Lung microvascular endothelial cell (primary cell): ENCODE measurements at places on chromosomes 13 and 19. TPM values are rescaled to one million over a fixed set of nuclear protein-coding genes. Genes with fewer than 3 reads are reported as not detected.

Gene KLF1
- not detected in 2 replicates for total RNA-seq

Gene CBY2
- not detected in 2 replicates for total RNA-seq

Gene CDX2
- total RNA-seq: not detected in 2 replicates

Gene ZNF132
- 4.1 and 6.9 TPM in 2 replicates for total RNA-seq

Gene SMAD9
- 9.4 and 14.3 TPM in 2 replicates for total RNA-seq

Gene COL5A3
- total RNA-seq: under 0.01 TPM in 2 replicates

Gene HSD17B14
- 0.60 and 2.6 TPM in 2 replicates for total RNA-seq

Gene SHANK1
- 0.22 TPM in 1 of 2 replicates, not detected in the other for total RNA-seq

Gene C2CD4C
- total RNA-seq: 2.0 and 7.5 TPM in 2 replicates

Gene C5AR2
- total RNA-seq: under 0.01 TPM in 2 replicates

Gene LILRA2
- total RNA-seq: not detected in 2 replicates

Gene SMIM44
- not detected in 2 replicates for total RNA-seq

Gene EBI3
- total RNA-seq: 0.44 and 0.60 TPM in 2 replicates

Gene KCNN1
- total RNA-seq: under 0.01 and 0.22 TPM in 2 replicates

Gene UBE2L5
- total RNA-seq: not detected in 2 replicates

Gene NKG7
- not detected in 2 replicates for total RNA-seq

Gene SYNE4
- under 0.01 TPM in 1 of 2 replicates, not detected in the other for total RNA-seq

Gene ATP1A3
- under 0.01 TPM in 1 of 2 replicates, not detected in the other for total RNA-seq

Gene MAMSTR
- under 0.01 and 0.22 TPM in 2 replicates for total RNA-seq

Gene GRIN3B
- total RNA-seq: under 0.01 and 0.44 TPM in 2 replicates

Gene COX6B2
- total RNA-seq: not detected in 2 replicates

Gene ZNF541
- total RNA-seq: 0.20 and 0.44 TPM in 2 replicates

Gene PRX
- 0.87 and 1.2 TPM in 2 replicates for total RNA-seq

Gene DNASE2
- 22.0 and 23.6 TPM in 2 replicates for total RNA-seq

Gene SUPT5H
- total RNA-seq: 26.6 and 39.3 TPM in 2 replicates

Gene CYP2S1
- 0.65 TPM in 1 of 2 replicates, not detected in the other for total RNA-seq

Gene MED16
- total RNA-seq: 19.0 TPM in 2 replicates

Gene SLC25A41
- total RNA-seq: not detected in 2 replicates

Gene SLITRK6
- total RNA-seq: not detected in 2 replicates

Gene NOVA2
- total RNA-seq: 3.7 and 6.2 TPM in 2 replicates

Gene TARM1
- not detected in 2 replicates for total RNA-seq

Gene CRLF1
- not detected in 2 replicates for total RNA-seq

Gene PLA2G4C
- 44.0 and 98.8 TPM in 2 replicates for total RNA-seq

Gene AMH
- total RNA-seq: 0.65 and 3.6 TPM in 2 replicates

Gene ZNF626
- total RNA-seq: 7.4 and 13.1 TPM in 2 replicates

Gene TRIP10
- total RNA-seq: 17.7 and 20.4 TPM in 2 replicates

Gene GJB6
- not detected in 2 replicates for total RNA-seq

Gene OR10H4
- total RNA-seq: not detected in 2 replicates

Gene ZDHHC20
- total RNA-seq: 63.7 and 71.0 TPM in 2 replicates

Gene MARK4
- total RNA-seq: 6.5 and 23.0 TPM in 2 replicates

Gene CCDC8
- under 0.01 and 0.22 TPM in 2 replicates for total RNA-seq

Gene SIGLEC5
- total RNA-seq: not detected in 2 replicates

Gene FCHO1
- total RNA-seq: 0.20 and 0.65 TPM in 2 replicates

Gene ZNF229
- total RNA-seq: 11.9 and 12.6 TPM in 2 replicates

Gene FBXO27
- total RNA-seq: 0.44 and 0.79 TPM in 2 replicates

Gene KANK2
- 39.0 and 110 TPM in 2 replicates for total RNA-seq

Gene NALCN
- total RNA-seq: 12.9 and 16.5 TPM in 2 replicates

Gene NCCRP1
- not detected in 2 replicates for total RNA-seq

Gene CGB7
- total RNA-seq: 0.22 TPM in 1 of 2 replicates, not detected in the other

Gene GPR12
- total RNA-seq: not detected in 2 replicates

Gene LILRA6
- not detected in 2 replicates for total RNA-seq

Gene C19orf38
- total RNA-seq: 0.20 TPM in 1 of 2 replicates, not detected in the other

Gene CNMD
- total RNA-seq: not detected in 2 replicates

Gene PPM1N
- total RNA-seq: 1.3 TPM in 1 of 2 replicates, not detected in the other
